HT-29 (cell line): ENCODE measurements at places on chromosomes 16 and 17. TPM values are rescaled to one million over a fixed set of nuclear protein-coding genes. Genes with fewer than 3 reads are reported as not detected.

RAMP2 gene
- total RNA-seq: not detected in 2 replicates

DNA sequence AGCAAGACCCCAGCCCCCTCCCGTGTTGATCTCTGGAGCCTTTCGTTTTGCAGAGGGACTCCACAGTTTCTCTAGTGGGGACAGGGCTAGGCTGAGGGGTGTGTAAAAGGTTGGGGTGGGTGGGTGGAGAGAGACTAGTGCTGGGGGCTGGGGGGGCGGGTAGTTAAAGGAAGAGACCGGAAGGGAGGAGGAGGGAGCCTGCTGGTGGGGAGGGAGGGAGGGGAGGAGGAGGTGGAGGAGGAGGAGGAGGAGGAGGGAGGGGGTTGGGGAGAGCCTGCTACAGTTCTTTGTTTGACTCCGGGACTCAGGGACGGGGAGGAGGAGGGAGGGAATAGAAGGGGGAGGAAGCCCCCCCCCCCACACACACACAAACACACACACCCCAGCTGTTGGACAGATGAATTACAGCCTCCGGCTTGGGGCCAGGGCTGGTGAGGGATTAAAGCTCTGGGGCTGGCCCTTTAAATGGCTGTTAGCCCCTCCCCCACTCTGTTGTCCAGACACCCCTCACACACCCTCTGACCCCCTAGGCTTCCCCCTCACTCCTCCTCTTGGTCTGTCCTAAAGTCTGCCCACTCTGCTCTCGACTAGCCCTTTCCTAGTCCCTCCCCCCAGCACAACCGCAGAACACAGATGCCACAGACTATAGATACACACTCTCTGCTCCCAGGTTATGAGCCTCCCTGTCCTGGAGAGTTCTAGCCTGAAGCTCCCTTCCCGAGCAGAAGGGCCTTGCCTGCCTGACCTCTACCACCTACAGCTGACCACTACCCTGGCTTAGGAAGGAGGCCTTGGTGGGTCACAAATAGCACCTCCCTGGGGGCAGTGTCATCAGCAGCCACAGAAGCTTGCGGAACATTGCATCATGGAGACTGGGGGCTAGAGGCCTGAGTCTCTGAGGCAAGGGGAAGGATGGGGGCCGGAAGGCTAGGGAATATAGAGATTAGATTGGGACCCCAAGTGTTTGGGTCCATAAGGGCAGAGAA is 4.4 kb downstream of the KDM6B start:
- DNase-seq: no peak

- no peak for DNase-seq
Observed at GRCh38 chr16:57341062-57341440, 17.5 kb upstream of the CCL22 start.

DNA sequence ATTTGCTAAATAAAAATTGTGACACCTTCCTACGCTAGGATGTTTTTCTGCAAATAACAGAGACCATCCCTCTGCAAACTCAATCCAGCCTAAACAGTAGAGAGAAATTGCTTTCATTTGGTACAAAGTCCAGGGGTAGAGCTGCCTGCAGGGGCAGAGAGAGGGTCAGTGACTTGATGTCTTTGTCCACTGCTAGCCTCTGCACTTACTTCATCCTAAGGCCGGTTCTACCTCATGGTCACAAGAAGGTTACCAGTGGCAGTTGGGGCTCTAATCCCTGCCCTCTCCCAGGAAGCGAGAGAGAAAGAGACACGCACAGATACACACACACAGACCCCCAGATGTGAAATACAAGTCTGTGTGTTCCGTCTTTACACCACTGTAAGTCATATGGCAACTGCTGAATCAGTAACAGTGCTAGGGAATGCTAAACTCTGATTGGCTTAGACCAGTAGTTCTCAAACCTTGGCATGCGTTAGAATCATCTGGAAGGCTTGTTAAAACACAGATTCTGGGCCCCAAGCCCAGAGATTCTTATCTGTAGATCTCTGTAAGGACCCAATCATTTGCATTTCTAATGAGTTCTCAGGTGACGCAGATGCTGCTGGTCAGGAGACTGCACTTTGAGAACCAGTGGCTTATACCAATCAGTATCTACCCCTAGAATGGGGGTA is 13.1 kb upstream of the LPCAT2 start:
- no peak for DNase-seq

DNA sequence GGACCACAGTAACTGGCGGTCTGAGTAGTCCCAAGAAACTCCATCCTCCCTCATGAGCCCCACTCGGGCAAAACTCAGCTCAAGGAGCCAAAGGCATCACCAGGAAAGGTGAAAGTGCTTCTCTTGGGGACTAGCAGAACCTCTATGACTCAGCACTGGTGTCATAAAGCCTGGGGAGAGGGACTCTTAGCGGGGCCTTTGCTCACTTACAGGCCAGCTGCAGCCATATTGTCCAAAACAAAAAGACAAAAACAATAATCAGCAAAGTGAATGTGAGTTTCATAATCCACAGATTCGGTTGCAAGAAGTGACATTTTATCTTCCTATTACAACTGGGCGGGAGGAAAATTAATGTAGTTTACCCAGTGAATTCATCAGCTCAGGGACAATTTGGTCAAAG is at the start of gene TEKT5:
Gene TEKT5 (minus strand): TSS at position 101 of the 400 bp plus-strand sequence. CDS start 57 bp downstream, at position 44.
- DNase-seq: no peak

NLRC3 gene
- not detected in 2 replicates for total RNA-seq

DNA sequence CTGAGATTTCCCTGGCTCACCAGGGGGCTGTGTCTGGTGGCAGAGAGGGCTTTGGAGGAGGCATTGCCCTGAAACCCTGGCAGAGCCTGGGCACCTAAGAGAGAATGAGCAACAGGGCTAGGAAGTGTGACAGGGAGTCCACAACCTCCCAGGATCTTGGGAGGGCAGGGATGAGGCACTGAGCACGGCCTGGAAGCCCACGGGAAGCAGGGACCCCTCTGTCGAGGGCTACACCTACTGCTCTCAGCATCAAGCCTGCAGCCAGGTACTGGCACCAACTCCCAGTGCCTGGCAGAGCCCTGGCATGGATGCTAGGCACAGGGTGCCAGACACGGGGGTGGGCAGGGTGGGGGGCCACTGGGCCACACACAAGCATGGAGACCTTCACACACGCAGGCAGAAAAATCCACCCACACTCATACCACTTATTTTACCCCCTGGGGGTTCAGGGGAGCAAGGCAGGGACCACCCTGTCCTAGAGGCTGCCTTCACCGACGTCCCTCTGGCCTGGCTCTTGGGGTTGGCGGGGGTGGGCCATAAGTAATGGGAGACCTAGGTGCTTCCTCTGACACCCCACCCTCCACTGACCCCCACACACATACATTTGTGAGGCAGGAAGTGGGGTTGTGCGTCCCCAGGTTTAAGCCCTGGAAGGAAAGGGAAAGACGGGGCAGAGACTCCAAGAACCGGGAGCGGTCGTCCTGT is 970 bp upstream of the HSD11B2 start:
- no peak for DNase-seq

FBXW10B gene
- 0.31 and 0.43 TPM in 2 replicates for total RNA-seq

- DNase-seq: no peak
Observed at GRCh38 chr17:2202996-2203575, 100.5 kb downstream of the SMG6 start.

- no peak for DNase-seq
Observed at GRCh38 chr16:54286366-54287130, at the start of gene IRX3. IRX3 (minus strand) TSS chr16:54286787; CDS start chr16:54286050, 737 bp downstream.
